T follicular helper cell (primary cell): ENCODE measurements at places on chromosomes 4 and X.

GRCh38 chrX:40079572-40079971, 18.2 kb downstream of the BCOR start:
- DNase-seq: no peak

DNA sequence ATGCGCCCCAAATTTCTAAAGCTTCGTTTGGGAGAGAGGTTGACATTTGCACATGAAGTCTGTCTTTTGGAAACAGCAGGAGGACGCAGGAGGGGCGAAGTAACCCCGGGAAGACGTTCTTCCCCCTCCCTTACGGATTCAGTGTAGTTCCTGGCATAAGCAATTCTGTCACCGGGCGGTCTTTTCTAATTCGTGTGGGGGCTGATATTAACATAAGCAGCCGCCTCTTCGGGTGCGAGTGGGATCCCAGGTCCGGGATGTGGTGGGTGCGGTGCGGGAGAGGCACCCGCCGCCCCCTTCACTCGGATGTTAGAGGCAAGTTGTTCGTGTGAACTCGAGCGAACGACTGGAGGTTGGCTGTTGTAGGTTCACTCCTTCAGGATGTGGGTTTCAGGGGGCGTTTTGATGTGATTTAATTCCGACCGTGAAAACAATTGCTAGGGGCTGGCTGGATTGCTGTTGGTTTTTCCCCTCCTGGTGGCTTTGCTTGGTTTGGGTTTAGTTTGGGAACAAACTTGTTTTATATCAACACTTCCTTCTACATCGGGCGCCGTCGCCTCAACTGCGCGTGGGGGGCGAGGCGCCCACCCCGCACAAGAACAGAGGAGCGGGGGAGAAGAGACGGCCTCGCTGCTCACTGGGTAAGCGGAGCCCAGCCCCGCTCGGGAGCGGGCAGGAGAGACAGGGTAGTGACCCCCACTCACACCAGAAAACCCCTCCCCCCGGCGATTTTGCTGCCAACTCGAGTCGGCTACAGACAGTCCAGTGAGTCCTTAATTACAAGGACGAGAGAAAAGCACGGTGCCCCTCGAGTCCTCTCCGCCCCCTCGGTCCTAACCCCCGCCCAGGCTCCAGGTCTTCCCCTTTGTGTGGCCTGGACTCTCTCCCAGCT, 2.9 kb upstream of the LEF1 start:
- DNase-seq: peak; percentile 59

- DNase-seq: no peak
Observed at GRCh38 chrX:44514272-44514671, 28.4 kb downstream of the FUNDC1 start.

DNA sequence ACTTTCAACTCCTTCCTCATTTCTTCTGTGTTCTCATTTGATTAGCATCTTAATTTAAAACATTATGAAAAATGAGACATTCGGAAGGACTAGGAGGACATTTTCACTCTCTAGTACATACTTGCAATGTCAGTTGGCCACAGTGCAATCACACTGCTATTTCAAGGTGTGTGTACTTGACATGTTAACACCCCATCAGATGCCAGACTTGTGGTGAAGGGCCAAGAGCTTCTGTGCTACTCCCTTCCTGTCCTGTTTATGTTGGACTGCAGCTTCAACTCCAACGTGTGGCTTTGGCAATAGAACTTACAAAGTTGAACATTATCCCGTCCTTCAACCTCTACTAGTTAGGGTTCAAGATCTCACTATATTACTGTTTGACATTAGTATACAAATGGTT, 221.0 kb downstream of the PALLD start:
- DNase-seq: no peak

GRCh38 chr4:85724791-85725563, 250.0 kb downstream of the ARHGAP24 start:
- no peak for DNase-seq

GRCh38 chrX:1480082-1480785, 27.5 kb upstream of the ASMTL start:
- no peak for DNase-seq

DNA sequence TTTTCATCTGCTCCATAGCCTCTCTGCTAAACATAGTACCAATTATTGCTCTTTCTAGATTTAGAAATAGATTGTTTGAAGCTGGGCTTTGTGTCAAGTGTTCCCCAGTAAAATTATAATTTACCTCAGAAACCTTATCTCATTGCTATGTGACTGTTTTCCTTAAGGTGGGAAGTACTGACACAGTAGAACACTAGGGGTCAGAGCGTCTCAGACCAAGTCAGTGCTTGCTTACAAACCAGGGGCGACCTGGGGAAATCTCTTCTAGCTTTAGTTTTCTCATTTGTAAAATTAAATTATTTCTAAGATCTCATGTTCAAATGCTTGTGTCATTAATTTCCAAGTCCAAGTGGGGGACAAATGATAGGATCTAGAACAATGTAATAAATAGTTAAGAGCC, 360.4 kb downstream of the RAPGEF2 start:
- no peak for DNase-seq

- DNase-seq: no peak
Observed at GRCh38 chr4:147071209-147071740, 125.6 kb upstream of the TTC29 start.

GRCh38 chr4:169106696-169107229, 96.7 kb upstream of the CBR4 start:
- DNase-seq: no peak

DNA sequence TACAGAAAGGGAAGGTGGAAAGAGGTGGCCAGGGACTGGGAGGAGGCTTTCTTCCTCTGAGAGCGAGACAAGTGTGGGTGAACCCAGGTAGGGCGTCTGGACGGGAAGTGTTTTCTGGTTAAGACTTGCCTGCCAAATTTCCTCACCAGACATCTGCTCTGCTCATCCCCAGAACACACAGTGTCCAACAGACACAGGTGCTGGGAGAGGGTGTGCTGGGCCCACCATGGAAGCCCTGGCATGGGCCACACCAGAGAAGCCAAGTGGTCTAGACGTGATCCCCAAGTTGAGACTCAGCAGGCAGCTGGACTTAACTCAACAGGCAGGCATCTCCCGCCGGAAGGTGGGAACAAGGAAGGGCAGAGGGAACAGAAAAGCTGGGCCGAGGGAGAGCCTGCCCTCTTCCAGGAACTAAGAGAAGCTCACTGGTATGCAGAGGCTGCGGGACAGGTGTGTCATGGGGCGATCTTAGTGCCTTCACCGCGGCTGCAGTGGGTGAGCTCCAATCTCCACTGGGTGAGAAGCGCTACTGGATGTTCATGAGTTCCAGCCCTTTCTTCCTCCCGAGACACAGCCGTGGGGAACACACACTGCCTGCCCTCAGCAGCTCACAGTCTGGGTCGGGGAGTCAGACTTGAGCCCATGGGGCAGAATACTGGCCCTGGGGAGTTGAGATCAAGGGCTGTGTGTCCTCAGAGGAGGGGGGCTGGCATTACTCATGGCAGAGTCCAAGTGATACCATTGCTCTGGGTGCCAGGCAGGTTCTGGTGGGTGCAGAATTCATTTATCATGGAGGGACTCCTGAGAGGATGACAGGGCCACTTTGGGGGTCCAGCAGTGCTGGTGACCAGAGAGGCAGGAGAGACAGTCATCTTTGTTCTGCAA, 110.2 kb downstream of the CPZ start:
- no peak for DNase-seq

GRCh38 chrX:18543738-18544137, 118.3 kb downstream of the CDKL5 start:
- DNase-seq: no peak

GRCh38 chrX:8500203-8500602, 35.6 kb downstream of the VCX3B start:
- no peak for DNase-seq

DNA sequence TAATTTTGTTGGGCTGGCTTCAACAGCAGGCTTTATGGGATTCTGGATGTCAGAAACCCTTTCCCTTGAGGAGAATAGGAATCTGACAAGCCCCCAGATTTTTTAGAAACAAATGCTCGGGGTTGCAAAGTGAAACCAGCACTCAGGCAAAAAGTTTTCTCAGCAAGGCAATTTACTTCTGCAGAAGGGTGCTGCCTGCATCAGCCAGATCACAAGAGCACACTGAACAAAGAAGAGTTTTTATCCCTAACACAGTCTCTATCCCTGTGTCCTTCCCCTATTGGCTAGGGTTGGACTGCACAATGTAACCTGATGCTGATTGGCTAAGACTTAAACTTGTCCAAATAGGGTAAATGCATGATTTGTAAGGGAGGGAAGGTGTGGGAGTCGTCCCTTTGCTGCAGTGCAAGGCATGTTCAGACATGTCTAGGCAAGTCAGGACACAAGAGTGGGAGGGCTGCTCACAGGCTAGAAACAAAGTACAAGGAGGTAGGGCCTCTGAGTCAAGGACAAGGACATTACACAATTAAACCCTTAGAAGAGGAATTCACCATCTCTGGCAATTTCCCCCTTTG, 175.8 kb downstream of the CCNG2 start:
- no peak for DNase-seq

DNA sequence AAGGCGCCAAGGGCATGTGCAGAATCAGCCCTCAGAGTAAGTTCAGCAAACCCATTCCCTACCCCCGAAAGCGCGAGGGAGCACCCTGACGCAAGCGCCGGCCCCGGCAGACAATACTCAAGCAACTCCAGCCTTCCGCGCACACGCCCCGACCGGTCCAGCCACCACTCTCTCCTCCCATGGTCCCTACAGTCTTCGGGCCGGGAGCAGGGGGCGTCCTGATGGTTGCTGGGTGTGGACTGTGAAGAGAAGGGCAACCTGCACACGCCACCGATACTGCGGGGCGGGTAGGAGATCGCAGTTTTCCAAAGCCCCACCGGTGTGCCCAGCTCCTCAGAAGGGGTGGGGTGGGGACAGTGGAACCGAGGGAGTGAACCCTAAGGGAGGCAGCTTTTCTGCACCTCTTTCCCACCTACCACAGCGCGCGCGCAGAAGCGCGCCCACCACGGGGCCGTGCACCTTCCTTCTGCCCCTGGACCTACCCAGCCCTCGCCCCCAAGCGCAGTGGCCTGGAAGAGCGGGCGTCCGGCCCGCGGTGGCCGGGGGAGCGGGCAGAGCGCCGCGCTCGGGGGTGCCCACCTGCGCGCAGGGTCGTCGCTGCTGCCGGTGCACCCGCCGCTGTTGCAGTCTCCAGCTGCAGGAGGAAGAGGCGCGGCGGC, 650.2 kb upstream of the DIPK2B start:
- DNase-seq: no peak

DNA sequence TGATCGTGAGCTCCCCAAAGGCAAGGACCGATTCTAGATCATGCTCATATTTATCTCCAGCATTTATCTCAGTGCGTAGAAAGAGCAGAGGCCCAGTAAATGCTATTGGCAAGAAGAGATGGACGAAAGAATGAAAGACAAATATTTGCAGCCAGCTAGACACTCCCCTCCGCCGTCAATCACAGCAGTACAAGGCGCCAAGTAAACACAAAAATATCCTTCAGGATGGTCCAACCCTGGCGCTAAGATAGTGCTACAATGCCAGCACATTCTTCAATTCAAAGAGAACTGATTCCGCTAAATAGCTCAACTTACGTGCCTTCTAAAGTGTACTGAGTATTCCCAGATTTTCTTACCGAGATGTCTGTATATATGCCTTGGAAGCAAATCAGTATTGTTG, 114.5 kb downstream of the DDX53 start:
- DNase-seq: no peak

DNA sequence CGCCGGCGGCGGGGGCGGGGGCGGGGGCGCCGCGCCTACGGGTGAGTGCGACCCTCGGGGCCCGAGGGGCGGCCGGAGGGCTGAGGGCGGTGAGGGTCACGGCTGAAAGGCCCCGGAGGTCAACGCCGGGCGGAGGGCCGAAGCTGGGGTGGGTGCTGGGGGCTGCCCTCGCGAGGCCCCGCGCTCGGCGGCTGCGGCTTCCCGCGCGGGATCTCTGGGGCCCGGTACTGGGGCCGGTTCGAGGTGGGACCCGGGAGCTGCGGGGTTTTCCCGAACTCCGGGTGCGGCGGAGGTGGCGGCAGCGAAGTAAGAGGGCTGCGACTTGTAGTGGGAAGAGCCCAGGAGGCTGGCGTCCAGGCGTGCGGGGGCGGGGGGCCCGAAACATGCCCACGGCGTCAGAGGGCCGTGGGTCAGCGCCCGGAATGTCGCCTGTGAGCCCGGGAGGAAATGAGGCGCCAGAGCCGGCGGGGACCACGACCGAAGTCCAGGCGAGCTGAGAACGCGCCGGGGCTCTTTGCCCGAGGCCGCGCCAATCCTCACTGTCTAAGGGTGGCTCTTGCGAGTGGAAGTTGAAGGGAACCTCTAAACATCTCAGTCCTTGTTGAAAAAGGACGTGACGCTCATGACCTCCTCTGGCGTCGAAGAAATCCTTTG, 407 bp downstream of the IL13RA1 start:
- no peak for DNase-seq

DNA sequence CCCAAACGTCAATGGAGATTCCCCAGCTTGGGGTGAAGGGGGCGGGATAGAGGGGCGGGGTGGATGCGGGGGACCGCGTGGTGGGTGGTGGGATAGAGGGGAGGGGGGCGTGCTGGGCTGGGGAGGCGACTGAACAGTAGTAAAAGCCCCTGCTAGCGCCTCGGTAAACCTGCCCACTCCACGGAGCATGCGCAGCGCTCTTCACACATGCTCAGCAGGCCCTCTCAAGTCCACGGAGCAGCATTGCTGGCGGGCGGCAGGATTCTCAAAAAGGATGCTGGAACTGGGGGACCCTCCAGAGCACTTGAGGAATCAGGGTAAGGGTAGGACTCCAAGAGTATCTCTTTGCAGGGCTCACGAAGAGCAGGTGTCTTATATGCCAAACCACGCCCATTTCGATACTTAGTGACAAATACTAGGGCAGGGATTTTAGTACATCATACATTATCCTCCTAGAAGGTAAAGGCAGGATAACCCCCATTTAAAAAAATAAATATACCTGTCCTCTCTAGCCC, 378 bp upstream of the RPS6KA6 start:
- no peak for DNase-seq

DNA sequence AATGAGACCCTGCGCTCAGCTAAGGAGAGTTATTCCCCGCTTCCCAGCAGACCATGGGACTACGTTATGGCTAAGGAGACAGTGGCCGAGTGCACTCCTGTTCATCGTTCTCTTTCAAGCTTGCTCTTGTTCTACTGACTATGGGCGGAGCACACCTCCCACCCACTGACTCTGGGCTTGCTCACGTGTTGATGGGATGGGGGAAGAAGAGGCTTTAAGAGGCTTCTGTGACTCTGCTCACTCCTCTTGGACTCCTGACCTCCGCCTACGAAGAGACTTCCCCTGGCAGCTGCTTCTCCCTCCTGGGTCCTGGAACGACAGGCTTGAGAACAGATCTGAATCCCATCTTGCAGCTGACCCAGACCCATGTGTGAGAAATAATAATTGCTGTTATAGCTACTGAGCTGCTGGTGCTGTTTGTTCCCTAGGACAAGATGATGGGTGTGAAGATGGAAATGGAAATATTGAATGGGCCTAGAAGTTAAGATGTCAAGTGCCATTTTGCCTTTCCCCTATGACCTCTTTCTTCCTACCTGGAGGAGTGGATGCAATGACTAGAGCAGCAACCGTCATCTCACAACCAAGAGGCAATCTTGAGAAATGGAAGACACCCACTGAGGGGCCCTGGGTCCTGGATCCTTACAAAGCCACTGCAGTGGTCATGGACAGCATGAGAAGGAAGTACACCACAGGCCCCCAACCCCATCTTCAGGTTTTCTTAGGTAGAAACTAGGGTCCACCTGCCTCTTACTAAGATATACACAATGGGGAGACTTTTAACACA, 38.7 kb upstream of the IRAK1 start:
- no peak for DNase-seq

GRCh38 chrX:2188330-2188792, 312.4 kb downstream of the DHRSX start:
- DNase-seq: no peak

GRCh38 chrX:153779891-153780677, 757 bp upstream of the SRPK3 start:
- DNase-seq: no peak

GRCh38 chr4:793941-794621, 31.8 kb downstream of the CPLX1 start:
- DNase-seq: no peak
